Frontal cortex (tissue), 4 donors: ENCODE measurements at places on chromosomes 7 and 10.

GRCh38 chr10:95246582-95247051 is 44.2 kb downstream of the PDLIM1 start:
- no peak for DNase-seq

DNA sequence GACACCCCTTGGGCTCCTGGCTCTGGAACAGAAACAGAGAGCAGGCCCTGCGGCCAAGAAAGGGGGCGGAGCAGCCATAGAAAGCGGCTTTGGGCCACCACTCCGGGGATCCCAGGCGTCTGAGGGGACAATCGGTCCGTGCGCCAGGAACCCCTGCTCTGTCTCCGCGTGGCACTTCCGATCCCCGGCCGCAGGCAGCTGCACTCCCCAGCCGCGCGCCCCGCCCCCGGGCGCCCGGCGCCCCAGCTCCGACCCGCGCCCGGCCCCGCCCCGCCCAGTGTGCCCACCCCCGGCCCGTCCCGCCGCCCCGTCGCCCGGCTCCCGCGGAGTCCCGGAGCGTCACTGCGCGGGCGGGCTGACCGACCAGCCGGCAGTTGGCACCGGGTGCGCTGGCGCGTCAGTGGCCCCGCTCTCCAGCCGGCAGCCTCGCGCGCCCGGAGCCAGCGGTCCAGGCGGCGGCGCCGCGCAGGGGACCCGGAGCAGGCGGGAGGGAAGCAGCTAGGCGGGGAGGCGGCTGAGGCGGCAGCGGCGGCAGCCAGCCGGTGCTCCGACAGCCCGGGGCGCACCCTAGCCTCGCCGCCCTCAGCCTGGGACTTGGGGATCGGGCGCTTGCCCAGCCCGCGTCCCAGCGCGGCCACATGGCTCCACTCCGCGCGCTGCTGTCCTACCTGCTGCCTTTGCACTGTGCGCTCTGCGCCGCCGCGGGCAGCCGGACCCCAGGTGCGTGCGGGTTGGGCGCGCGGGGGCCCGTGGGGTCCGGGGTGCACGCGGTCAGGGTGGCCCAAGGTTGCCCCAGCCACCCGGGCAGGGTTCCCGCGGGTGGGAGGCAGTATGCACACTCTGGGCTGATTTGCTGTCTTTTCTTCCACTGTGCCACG is at the start of gene ADAMTS14:
Gene ADAMTS14 (plus strand): TSS at position 342 of the 878 bp plus-strand sequence. CDS start 297 bp downstream, at position 639.
- DNase-seq, result peak; percentile 89

- no peak for DNase-seq
These were observed 19.5 kb downstream of the TSPAN33 start for GRCh38 chr7:129163875-129164544.

DNA sequence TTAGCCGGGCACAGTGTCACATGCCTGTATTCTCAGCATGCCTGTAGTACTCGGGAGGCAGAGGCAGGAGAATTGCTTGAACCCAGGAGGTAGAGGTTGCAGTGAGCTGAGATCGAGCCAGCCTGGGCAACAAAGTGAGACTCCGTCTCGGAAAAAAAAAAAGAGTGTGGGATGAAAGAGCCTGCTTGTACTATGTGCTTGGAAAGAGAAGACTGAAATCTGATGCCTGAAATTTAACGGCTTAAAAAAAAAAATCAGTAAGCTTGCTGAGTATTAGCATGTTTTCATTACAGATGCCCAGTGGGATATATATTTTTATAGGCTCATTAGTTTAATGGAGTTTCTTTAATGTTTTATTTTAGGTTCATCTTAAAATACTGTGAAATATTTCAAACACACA is 4.2 kb downstream of the NT5C2 start:
- DNase-seq, result no peak

DNA sequence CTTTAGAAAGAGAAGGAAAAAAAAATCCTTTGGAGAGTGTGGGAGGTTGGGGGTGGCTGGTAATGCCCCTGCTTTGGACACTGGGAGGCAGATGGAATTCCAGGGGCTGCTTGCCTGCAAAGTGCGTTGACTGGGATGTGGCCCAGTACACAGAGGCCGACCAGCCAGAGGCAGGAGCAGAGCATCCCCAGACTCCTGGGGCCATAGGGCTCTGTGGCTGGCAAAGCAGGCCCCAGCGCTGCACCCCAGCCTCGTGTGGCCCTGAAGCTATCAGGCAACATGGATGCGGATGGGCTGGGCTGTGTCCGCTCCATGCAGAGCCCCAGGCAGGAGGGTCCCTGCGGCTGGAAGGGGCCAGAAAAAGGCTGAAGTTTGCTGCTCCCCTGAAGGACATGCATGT is 361.6 kb upstream of the FZD8 start:
- DNase-seq, result no peak

DNA sequence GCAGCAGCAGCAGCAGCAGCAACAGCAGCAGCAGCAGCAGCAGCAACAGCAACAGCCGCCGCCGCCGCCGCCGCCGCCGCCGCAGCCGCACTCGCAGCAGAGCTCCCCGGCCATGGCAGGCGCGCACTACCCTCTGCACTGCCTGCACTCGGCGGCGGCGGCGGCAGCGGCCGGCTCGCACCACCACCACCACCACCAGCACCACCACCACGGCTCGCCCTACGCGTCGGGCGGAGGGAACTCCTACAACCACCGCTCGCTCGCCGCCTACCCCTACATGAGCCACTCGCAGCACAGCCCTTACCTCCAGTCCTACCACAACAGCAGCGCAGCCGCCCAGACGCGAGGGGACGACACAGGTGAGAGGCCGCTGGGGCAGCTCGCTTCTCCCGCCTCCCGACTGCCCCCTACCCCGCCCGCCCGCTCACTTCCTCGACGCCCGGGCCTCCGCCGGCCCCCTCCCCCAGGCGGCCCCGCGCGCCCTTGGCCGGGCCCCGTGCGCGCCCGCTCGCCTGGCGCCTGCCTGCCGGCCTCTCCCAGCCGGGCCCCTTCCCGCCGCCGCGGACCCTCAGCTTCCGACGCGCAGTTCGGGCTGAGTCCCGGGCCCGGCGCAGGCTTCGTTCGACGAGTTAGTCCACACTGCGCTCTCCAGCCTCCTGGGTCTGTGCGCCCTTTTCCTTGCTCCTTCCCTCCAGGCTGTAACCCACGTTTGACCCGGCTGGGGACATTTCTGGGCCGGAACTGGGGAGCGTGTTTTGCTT is 882 bp downstream of the DLX6 start:
- DNase-seq, result no peak

GRCh38 chr10:68290736-68291135 is 41.1 kb upstream of the HNRNPH3 start:
- no peak for DNase-seq

- DNase-seq, result no peak
These were observed 455.4 kb upstream of the C7orf33 start for GRCh38 chr7:148135116-148135515.

DNA sequence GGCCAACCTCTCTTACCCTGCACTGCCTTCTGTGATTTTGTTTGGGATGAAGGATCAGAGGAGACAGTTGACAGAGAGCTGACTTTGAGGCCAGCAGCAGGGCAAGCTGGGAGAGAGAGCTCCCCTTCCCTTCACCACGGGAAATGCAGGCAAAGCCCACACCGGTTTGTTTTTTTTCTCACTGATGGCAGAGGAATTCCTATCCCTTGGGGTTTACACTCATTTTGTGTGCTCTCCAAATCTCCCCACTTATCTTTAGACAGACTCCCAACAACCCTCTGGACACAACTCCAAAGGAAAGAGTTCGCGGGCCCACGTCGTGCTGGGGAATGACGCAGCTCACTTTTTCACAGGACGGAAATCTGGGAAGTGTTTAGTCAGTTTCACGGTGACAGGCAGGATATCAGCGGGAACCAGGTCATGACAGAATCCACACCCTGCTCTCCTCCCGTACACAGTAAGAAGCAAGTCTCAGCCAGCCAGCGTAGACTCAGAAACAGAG is 68.3 kb upstream of the FAM171A1 start:
- no peak for DNase-seq

GRCh38 chr7:65746398-65746669 is 126.5 kb upstream of the VKORC1L1 start:
- DNase-seq, result no peak

DNA sequence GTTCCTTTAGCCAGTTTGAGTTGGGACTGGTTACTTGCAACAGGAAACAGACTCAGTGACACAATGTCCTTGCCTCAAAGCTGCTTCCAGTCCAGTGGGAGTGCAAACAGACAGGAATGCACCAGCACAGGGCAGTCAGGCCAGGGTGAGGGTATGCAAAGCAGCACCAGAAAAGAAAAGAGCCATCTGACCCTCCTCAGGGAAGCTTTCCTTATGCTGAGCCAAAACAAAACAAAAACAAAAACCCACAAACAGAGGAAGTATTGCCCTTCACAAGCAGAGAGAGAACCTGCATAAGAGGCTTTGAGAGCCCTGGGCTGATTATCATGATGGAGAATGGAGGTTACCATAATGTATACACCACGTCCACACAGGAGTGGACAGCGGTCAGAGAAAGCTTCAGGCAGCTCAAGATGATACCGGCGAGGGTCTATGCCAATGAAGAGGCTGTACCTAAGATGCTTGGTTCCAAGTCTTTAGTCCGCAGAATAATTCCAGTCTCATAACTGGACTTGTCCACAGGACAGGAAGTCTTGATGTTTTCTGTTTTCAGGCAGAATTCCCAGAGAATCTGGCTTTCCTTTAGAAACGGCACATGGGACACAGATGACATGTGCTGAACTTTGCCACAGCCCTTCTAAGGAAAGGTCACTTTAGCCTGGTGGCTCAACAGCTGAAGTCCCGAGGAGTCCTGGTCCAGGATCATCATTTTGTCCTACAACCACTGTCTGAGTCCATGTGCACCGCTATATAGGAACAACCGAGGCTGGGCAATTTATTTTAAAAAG is 263.3 kb downstream of the TNS3 start:
- no peak for DNase-seq

DNA sequence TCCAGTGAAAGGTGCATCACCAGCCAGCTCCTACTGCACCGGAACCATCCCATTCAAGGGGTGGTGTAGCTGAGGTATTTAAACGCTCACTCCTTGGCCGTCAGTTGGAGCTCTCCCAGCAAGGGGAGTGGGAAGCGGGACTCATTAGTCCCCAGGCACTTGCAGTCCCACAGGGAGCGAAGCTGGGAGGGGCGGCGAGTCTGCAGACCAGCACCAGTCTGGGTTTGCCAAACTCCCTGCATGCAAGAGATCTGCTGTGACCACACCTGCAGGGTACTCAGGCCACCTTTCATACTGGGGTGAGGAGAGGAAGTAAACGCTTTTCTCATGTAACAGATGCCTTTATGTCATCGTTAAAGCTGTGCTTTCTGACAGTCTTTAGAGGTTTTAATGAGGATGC is 187.9 kb downstream of the PTPRN2 start:
- no peak for DNase-seq

- no peak for DNase-seq
These were observed 22.4 kb downstream of the PDLIM1 start for GRCh38 chr10:95268438-95268837.

DNA sequence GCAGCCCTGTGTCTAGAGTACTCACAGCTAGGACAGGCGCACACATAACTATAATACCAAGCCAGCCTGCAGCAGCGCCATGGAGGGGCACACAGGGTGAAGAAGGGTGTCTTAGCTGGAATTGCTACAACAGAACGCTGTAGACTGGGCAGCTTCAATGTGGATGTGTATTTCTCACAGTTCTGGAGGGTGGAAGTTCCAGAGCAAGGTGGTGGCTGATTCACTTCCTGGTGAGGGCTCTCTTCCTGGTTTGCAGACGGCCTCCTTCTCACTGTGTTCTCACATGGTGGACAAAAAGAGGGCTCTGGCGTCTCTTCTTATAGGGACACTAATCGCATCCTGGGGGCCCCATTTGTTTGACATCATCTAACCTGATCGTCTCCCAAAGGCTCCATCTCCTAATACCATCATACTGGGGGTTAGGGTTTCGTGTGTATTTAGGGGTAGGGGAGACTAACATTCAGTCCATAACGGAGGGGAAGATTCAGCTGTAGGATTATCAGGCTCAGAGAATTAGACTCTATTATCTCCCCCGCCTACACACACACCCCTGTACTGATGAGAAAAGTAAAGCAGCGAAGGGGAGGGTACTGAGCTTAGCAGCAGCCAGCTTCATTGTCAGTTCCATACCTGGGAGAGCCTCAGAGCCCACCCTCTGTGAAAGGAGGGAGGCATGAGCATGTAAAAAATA is 289.1 kb downstream of the CCDC3 start:
- no peak for DNase-seq

DNA sequence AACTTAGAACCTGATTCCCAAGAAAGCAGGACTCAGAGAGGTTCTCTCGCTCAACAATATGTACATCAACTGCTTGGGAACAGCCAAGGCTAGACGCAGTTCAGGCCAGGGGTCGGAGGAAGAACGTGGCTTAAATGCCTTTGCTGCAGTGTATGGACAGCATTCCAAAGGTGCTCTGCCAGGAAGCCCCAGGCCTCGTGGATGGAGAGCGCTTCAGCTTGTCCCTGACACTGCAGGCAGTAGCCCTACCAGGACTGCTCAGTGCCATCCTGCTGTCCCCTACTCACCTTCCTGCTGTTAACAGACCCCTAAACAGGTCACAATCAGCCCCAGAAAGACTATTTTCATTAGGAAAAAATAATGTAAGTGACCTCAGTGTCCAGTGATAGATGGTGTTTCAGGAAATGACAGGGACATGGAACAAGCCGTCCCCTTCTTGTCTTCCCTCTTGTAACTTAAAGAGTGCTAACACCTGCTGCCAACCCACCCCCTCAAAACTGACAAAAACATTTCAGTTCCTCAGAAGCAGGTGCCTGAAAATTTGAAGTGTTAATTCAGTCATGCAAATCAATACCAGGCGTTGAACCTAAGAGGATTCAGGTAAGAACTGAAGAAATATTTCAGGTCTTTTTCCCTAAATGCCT is 16.5 kb downstream of the CREB3L2 start:
- no peak for DNase-seq

DNA sequence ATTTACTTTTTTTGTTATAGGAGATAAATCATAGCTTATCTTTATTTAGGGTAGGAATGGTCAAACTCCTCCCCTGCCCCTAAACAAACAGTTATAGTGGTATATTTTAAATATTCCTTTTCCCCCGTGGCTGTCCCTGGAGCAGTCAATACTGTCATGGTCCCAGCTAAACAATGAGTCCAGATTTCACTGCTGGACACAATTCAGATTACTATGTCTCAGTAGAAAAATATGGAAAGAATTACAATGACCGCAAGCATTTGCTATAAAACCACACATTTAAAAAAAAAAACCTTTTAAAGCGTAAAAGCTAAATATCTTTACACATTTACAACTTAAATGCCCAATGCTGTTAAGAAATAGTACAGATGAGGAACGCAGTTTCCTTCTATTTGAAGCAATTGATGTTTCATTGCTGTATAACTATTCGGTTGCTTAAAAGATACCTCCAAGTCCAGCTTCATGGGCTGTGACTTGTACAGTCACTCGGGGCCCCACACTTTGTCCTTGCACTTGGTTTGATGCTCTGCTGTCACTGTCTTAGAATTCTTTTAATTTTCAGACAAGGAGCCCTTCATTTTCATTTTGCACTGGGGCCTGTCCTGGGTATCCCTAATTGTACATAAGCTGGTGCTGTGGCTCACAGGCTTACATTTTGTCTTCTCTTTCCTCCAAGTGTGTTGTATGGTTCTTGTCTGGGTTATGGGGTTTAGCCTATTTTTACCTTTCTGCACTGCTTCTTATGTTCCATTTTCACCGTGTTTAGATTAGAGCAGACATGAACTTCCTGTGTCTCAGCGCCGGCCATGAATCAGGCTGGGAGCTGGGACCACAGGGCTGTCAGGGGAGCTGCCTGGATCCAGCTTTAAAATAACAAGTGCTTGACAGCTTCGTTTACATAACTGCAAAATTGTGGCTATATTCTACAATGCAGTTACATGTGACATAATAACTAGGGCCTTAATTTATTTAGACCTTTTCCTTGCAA is 530.2 kb upstream of the FZD8 start:
- DNase-seq, result no peak

GRCh38 chr10:13291061-13291460 is 8.8 kb downstream of the PHYH start:
- no peak for DNase-seq

- DNase-seq, result no peak
These were observed 28.9 kb downstream of the ADAP1 start for GRCh38 chr7:925601-926000.

- DNase-seq, result no peak
These were observed 75.3 kb downstream of the NDUFB2 start for GRCh38 chr7:140771826-140772225.
